ENCODE measurements at places on chromosomes 5 and 9.

DNA sequence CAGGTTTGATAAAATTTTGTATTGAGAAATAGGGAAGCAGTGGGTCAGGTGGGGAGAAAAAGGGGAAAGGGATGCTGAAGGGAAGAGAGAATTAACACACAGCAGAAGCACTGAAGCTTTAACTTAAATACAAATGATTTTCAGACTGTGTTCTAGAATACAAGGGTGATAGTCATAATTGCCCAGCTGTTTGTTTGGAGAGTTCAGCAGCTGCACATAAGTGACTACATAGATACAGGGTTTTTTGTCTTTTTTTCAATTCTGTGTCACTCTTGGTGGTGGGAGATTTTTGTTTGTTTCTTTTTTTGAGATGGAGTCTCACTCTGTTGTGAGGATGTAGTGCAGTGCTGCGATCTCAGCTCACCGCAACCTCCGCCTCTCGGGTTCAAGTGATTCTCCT is 590.4 kb upstream of the SEMA6A start:
- DNase-seq: no peak

GRCh38 chr5:33362915-33363314 is 77.8 kb upstream of the TARS1 start:
- no peak for DNase-seq

DNA sequence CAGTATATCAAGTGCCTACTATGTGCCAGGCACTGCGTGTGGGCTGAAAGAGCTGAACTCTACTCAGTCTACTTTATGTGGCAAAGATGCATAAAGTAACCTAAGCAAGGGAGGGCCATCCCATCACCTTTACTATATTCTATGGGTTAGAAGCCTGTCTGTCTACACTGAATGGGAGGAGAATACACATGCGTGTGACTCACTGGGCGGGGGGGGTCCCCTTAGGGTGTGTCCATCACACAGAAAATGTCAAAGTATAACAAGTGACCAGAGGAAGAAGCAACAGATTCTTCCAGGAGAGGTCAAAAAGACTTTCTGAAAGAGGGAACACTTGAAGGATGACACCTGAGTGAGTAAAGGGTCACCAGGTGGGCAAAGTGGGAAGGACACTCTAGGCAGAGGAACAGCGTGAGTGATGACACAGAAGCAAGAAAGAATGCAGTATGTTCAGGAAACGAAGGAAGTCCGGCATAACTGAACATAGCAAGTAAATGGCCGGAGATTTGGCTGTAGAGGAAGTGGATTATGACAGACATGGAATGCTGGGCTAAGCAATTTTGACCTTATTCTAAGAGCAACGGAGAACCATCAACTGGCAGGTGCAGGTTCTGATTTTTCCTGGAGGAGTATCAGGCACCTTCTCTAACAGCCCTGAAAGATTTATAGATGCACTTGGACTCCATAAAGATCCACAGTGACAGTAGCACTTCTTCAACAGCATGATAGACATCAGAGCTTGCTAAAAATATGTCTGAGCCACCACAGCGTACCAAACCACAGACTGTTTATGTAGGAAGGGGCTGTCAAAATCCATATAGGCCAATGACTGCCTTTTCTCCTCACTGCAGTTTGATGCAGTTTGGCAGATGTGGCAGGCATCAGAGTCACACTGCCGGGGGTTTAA is 8.0 kb upstream of the WHRN start:
- DNase-seq: no peak

- DNase-seq: no peak
Observed at GRCh38 chr5:64526734-64527439, 21.1 kb downstream of the RGS7BP start.

DNA sequence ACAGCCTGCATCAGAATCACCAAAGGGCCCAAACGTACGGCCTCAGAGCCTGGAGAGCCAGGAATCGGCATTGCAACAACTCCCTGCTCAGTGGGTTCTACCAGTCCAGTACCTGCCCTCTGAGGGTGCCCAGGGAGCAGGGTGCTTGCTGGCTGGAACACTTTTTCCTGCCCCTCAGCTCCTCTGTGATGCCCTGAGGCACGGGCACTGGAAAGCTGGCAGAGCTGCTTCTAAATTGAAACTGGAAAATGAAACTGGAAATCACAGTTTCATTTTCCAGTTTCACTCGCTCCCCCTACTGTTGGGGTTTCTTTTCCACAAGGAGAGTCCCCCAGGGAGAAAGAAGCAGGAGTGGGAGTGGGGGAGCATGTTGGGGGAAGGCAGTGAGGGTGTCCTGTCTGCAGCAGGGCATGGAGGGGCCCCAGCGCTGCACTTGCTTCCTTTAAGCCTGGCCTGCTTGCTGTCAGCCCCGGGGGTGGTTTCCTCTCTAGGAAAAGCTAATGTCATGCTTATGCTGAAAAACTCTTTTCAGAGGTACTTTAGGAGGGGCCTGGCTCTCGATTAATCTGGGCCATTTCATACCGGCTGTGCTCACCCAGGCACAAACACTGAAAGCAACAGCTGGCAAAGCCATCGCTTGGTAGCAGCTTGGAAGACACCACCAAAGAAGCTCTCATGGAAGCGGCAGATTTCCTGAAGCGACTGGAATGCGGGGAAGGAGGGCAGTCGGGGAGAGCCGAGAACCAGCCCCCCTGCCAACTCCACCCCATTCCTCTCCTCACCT is 26.2 kb downstream of the IRF1 start:
- DNase-seq: peak; percentile 65

DNA sequence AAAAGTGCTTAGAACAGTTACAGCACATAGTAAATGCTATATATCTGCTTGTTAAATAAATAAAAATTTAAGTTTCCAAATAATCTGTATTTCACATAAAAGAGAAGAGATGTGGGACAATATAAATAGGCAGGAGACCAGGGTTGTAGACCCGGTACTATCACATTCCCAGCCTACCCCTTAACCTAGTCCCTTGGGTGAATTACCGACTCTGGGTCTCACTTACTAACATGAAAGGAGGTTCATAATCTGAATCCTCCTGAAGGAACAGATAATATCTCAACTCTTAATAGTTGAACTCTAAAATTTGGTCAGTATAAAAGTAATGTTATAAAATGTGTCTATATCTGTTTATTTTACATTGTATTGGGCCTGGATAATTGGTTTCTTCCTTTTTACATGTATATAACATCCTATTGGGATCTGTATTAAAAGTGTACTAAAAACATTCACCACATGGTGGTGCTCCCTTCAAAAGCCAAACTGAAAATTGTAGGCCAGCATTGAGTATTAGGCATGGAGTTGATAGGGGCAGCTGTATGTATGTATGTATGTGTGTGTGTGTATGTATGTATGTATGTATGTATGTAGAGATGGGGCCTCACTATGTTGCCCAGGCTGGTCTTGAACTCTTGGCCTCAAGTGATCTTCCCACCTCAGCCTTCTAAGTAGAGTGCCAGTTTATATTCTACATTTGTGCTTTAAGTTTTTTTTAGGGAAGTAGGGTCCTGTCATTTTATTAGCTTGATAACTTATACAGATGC is 64.2 kb upstream of the ABL1 start:
- DNase-seq: peak; percentile 49

GRCh38 chr9:137241490-137242268 is 592 bp downstream of the TUBB4B start:
- no peak for DNase-seq

DNA sequence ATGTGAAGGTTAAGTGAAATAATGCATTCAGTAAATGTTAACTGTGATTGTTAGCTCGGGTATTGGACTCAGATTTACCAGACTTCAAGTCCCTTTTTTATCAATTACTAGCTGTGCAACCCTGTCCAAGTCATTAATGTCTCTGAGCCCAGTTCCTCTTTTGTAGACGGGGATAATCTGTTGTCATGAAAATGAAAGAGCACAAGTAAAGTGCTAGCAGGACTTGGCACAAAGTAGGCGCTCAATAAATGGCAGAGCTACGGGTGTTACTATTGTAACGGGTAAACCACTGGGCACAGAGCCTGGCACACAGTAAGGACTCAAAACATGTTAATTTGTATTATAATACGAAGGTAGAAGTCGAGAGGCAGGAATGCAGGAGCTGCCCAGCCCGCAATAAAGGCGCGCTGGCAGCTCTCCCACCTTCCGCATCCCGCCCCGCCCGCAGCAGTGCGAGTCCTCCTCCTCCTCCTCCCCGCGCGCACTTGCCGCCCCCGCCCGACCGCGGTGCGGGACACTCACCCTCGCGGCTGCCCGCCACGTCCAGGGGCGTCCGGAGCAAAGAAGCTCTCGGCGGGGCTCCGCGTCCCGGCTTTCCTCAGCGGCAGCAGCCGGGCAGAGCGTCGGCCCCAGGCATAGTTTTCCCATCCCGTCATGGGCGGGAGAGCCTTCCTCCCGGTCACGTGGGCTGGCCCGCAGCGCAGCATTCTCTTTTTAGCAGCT is at the start of gene C1QTNF2:
Gene C1QTNF2, minus strand, starts transcription at position 637 of the 723 bp plus-strand sequence. CDS start 15,615 bp downstream, outside the sequence.
- DNase-seq: no peak

- no peak for DNase-seq
Observed at GRCh38 chr5:18754201-18754600, 1119.9 kb downstream of the TAF11L14 start.

DNA sequence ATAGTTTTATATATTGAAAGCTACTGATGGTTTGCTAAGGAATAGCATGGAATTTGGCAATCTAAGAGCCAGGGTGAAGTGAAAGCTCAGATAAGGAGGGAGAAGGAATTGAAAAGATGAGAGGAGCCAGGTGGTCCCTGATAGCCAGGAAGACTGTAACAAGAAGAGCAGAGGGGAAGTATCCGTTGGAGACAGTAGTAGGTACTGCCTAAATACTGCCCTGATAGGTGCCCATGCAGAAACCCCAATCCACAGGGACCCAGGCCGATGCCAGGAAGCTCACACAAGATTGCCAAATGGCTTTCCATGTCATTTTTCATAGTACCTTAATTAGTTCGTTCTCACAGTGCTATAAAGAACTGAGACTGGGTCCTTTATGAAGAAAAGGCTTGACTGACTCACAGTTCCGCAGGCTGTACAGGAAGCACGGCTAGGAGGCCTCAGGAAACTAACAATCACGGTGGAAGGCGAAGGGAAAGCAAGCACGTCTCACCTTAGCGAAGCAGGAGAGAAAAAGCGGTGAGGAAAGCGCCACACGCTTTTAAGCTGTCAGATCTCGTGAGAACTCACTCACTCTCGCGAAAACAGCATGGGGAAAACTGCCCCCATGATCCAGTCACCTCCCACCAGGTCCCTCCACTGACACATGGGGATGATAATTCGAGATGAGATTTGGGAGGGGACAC is 13.0 kb downstream of the ACTL7B start:
- no peak for DNase-seq

- DNase-seq: no peak
Observed at GRCh38 chr9:137534256-137535119, 15.7 kb downstream of the PNPLA7 start.

GRCh38 chr9:883011-883410 is 41.5 kb downstream of the DMRT1 start:
- DNase-seq: no peak

- DNase-seq: no peak
Observed at GRCh38 chr9:17433526-17433925, 145.3 kb upstream of the SH3GL2 start.

- DNase-seq: no peak
Observed at GRCh38 chr9:134571946-134572917, 69.4 kb upstream of the COL5A1 start.

GRCh38 chr5:158801893-158802292 is 297.8 kb downstream of the EBF1 start:
- no peak for DNase-seq

- no peak for DNase-seq
Observed at GRCh38 chr5:140590861-140591260, 26.2 kb downstream of the SLC35A4 start.

DNA sequence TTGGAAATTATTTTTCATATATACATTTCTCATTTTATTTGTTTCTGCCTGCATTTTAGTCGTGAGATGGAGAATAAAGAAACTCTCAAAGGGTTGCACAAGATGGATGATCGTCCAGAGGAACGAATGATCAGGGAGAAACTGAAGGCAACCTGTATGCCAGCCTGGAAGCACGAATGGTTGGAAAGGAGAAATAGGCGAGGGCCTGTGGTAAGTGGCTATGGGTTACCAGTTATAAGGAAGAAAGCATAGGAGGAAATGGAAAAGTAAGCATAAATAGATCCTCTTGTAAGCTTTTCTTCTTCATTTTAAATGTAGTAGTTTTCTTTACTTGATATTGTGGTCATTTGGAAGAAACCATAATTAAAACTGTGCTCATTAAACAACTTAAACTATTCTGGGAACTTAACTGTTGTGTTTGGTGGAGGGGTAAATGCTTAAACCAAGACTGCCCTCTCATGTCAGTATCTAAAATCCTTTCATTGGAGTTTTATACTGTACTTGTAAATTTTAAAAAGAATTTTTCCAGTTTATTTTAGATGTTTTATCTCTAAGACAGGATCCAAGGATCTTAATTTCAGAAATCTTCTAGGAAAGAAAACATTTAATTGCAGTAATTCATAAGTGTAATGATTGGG is 41.3 kb downstream of the MAP3K1 start:
- DNase-seq: no peak

DNA sequence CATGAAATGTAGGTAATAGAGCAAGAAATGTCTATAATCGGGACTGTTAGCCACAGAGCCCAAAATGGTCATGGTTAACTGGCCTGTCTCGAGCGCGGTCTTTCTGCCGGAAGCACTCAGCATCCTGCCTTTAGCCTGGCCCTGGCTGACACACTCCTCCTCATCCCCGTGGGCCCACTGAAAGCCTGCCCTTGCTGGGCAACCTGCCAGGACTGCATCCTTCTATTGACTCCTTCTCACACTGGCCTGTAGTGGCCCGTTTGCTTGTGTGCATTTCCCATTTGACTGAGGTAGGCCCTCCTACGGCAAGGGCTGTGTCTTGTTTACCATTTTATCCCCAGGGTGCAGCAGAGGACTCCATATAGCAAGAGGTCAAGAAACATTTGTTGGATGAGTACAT is 215.7 kb downstream of the ATPSCKMT start:
- DNase-seq: no peak

DNA sequence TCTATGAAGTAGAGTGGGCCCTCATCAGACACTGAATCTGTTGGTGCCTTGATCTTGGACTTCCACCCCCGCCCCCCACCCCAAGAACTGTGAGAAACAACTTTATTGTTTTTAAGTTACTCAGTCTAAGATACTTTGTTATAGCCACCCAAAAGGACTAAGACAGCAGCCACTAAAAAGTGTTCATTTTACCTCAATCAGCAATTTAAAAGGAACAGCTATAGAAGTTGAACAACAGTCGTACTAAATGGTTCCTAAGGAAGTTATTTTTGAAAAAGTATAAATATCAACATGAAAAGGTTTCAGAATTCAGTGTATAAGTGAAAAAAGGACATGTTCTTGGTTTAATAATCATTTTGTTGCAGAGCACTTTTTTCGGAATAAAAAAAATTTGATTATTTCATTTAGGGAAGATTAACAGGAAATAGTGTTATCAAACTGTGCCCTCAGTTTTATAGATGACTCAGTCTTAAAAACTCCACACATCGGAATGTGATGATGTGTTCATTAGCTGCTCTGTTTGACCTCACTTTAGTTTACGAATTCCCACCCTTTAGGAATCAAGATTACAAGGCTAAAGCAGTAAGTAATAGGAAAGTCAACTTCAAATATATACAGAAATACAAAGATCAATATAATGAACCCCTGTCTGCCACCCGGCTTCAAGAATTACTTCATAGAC is 71.2 kb downstream of the MTAP start:
- DNase-seq: no peak

All from NCI-H1694 (cell line).